ENCODE measurements at places on chromosomes 4 and X. TPM values are rescaled to one million over a fixed set of nuclear protein-coding genes. Genes with fewer than 3 reads are reported as not detected.

GRCh38 chrX:100883654-100884053 lies 9.5 kb upstream of the NOX1 start:
- no peak for DNase-seq

- DNase-seq = no peak
Measured at GRCh38 chr4:184588893-184589292, 60.4 kb downstream of the CASP3 start.

DNA sequence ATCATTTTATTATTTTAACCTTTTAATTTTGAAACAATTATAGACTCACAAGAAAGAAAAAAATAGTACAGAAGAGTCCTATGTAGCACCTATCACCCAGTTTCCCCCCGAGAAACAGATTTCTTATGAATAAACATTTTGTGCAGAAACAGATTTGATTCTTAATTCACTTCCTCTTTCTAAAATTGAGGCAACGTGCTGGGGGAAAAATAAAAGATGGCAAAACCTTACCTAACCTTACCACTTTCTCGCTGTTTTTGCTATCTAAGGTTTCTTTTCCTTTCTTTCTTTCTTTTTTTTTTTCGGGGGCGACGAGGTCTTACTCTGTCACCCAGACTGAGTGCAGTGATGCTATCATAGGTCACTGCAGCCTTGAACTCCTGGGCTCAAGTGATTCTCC lies 4.3 kb upstream of the CLNK start:
- DNase-seq = no peak

GRCh38 chrX:10171249-10171648 lies 14.5 kb downstream of the CLCN4 start:
- DNase-seq = no peak

The GPR50 gene
- total RNA-seq = not detected

The ZNF718 gene
- total RNA-seq = 8.3 TPM

The DSPP gene
- not detected for total RNA-seq

Measured in G401 (cell line).